ENCODE measurements at places on chromosomes 13 and 19. TPM values are rescaled to one million over a fixed set of nuclear protein-coding genes. Genes with fewer than 3 reads are reported as not detected.

DNA sequence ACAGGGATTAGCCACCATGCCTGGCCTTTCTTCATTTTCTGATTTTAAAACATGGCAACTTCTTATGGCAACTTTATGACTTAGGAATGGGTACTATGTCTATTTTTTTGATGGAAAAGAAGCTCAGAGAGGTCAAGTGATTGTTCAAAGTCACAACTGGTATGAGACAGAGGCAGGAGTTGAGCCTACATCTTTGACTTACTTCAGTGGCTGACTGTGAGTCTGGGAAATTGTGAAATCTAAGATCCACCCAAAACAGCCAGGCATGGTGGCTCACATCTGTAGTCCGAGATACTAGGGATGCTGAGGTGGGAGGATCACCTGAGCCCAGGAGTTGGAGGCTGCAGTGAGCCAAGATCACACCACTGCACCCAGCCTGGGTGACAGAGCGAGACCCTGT, 2.4 kb upstream of the ACTL9 start:
- H3K4me1 ChIP-seq: peaks cover 4% of the 10 kb centered on the region
- H3K27ac ChIP-seq: no peak overlapping the region
- no peak for DNase-seq
- peaks cover 62% of the 10 kb centered on the region for H3K27me3 ChIP-seq

GRCh38 chr19:30788105-30788765, 416.1 kb downstream of the ZNF536 start:
- H3K36me3 ChIP-seq: no peaks in the 10 kb centered on the region
- no peak overlapping the region for H3K4me3 ChIP-seq
- H3K27ac ChIP-seq: no peak overlapping the region
- DNase-seq: no peak
- peaks cover 7% of the 10 kb centered on the region for H3K27me3 ChIP-seq

GRCh38 chr19:1818549-1819195, 6.6 kb upstream of the ATP8B3 start:
- H3K36me3 ChIP-seq: peaks cover 6% of the 10 kb centered on the region
- H3K27ac ChIP-seq: no peak overlapping the region
- H3K4me1 ChIP-seq: no peaks in the 10 kb centered on the region
- H3K27me3 ChIP-seq: no peaks in the 10 kb centered on the region

- no peaks in the 10 kb centered on the region for H3K4me1 ChIP-seq
- H3K27ac ChIP-seq: no peak overlapping the region
- no peak overlapping the region for H3K4me3 ChIP-seq
- no peaks in the 10 kb centered on the region for H3K36me3 ChIP-seq
Observed at GRCh38 chr13:35957996-35958395, 173.2 kb downstream of the DCLK1 start.

The TRIM13 gene
- polyA plus RNA-seq: 28.4 TPM

- no peaks in the 10 kb centered on the region for H3K36me3 ChIP-seq
- no peak overlapping the region for H3K4me3 ChIP-seq
- H3K27ac ChIP-seq: no peak overlapping the region
- H3K27me3 ChIP-seq: no peaks in the 10 kb centered on the region
- no peak for DNase-seq
Observed at GRCh38 chr13:113112893-113113845, 7.6 kb downstream of the F7 start.
